Karpas-422 (cell line): ENCODE measurements at places on chromosomes 5 and 9.

GRCh38 chr9:99590840-99591239 is 230.8 kb upstream of the NR4A3 start:
- no peak for DNase-seq

GRCh38 chr9:131960851-131961495 is 118.7 kb downstream of the MED27 start:
- DNase-seq: no peak

DNA sequence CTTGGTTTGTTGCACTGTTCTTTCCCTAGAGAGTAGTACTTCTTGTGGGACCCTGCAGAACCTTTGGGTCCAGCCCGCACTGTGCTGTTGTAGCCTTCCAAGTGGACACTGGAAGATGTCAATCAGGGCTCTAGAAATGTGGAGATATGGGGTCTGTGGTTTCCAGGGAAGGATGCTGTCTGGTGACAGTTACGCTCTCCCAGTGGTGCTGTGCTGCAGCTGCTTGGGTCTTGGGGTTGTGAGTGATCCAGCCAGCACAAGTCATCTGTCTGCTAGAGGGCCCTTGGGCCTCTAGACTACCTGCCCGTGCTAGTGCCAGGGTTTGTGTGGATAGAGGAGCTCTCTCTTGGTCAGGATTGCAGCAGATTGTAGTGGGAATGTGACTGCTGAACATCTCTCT is 484.5 kb downstream of the DMAC1 start:
- DNase-seq: no peak

DNA sequence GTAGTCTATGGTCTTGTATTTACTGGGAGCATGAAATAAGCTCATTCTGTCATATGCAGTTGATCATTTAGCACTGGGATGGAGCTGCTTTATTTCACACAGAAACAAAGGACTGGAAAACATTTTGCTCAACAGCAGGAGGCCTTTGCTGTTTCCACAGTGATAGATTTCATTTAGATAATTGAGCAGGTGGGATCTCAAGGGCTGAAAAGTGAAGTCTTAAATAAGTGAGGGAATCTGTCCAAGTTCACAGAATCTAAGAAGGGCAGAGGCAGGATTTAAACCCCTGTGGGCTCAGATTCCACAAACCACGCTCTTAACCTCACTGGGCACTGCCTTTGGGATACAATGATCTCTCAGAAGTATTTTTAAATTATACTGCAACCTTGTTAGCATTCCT is 47.8 kb downstream of the PRLR start:
- no peak for DNase-seq

GRCh38 chr5:33367416-33367815 is 73.3 kb upstream of the TARS1 start:
- DNase-seq: no peak

GRCh38 chr9:134965411-134965810 is 47.7 kb upstream of the FCN1 start:
- no peak for DNase-seq

GRCh38 chr9:133121915-133122550 is 993 bp upstream of the RALGDS start:
- DNase-seq: no peak

DNA sequence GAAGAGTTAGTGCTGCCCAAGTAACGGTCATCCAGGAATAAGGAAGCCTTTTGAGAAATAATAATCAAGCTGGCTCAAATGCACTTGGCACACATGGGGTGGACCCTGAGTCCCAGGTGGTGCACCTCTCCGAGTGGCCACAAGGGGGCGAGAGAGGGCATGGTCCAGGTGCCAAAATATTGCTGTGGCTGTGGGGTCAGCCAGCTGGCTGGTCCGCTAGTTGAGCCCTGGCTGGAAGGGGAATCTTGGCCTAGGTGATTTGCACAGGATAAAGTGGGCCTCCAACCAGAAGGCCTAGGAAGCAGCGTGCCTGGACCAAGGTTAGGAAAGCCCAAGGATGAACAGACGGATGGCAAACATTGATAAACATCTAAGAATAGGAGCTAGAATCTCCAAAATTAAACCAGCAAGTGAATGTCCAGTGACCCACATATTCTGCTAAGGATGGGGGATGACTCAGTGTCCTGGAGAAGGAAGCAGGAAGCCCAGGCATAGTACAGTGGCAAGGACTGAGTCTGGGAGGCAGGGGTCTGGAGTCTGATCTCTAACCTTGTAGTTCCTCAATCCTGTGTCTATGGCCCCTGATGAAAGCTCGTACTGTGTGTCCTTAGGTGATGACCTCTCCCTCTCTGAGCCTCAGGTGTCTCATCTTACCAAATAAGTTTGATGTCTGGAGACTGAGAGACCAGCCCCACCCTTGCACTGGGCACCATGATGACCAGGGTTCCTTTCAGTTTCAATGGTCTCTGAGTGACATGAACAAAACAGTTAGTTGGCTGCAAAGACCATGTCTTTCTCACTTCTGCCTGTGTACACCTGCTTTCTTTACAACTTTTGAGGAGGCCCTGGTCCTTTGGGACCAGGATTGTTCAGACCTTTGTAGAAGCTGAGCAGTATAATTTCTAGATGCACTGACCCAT is 19.2 kb upstream of the SHB start:
- DNase-seq: peak; percentile 87

DNA sequence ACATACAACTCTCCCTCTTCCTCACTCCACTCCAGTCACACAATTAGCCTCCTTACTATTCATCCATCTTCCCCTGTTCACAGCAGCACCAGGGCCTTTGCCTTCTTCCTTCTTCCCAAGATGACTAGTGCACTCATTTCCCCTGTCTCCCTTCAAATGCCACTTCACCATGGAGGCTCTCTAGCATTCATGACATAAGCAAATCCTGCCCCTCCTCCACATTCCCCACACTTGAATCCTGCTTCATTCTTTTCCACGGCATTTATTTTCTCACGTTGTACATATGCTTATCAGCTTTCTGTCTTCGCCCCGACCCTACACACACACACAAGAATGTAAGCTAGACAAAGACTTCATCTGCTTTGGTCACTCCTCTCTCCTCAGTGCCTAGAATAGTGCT is 133.3 kb downstream of the CDK5RAP2 start:
- DNase-seq: no peak

GRCh38 chr5:142072488-142072887 is 36.1 kb upstream of the NDFIP1 start:
- DNase-seq: no peak

GRCh38 chr5:113031104-113031503 is 54.5 kb downstream of the DCP2 start:
- DNase-seq: no peak

GRCh38 chr9:135909371-135909770 is 2.0 kb upstream of the CAMSAP1 start:
- DNase-seq: no peak

DNA sequence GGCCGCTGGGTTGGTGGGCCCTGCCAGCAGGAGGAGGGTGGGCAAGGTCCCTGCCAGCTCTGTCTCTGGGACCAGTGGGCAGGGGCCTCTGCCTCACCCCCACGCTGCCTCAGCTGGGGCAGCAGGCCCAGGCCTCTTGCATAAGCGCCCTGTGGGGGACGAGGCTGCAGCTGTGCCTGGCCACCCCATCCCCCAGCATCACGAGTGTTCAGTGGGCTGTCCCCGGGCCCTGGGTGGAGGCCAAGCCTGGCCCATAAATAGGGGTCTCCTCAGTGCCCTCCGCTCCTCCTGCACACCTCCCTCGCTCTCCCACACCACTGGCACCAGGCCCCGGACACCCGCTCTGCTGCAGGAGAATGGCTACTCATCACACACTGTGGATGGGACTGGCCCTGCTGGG is at the start of gene PTGDS:
PTGDS (plus strand) TSS at position 282 of the 400 bp plus-strand sequence; CDS start at position 357, 75 bp downstream.
- DNase-seq: no peak

DNA sequence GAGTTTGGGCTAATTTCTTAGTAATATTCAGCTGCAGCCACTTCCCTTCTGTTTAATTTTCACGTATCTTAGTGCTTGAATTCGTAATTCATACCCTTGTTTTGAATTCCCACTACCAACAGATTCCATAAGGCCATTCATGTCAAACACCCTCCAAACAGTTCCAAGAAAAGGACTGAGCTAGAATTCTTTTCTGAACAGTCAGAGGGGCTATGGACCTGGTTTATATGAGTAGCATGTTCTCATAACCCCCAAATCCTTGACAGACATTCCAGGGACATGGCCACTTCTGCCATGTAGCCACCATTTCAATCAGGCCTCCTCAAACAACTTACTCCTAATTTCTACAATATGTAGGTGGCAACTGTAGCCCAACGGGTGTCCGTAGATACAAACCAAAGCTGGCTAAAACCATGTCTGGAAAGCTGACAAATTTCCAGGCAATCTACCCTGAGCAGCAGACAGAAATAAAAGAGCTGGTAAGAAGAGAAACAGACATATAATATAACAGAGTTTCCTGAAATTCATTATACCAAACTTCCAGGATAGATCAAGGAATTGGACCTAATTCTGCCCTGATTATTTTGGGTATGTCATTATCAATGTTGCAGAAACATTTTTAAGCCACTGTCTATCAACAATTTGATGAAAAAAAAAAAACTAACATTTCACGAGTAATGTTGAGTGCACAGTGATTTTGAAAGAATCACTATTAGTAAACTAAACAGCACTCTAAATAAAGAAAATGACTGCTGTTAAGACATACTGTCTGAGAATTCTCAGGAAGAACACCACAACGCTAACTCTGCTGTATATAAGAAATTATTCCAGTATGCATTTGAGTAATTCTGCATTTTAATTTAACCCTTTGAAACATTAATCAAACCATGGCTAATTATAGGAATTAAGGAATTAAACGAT is 40.7 kb downstream of the EBF1 start:
- no peak for DNase-seq

GRCh38 chr9:121782514-121783110 is 131.2 kb downstream of the DAB2IP start:
- DNase-seq: no peak

- no peak for DNase-seq
Measured at GRCh38 chr5:16894236-16895057, 41.6 kb downstream of the MYO10 start.

DNA sequence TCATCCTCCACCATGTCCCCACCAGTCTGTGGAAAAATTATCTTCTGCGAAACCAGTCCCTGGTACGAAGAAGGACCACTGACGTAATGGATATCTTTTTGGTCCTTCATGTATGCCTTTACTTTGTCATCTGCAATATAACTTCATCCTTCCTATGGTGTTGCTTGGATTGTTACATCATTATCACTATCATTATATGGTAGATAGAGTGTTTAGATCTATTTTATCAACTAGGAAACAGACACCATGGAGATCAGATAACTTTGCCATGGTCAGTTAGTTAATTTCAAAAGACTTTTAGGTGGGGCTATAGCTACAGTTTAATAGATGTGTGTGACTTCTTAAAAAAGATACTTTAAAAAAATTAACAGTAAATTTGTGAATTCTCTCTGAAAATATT is 23.8 kb upstream of the CAMLG start:
- no peak for DNase-seq

DNA sequence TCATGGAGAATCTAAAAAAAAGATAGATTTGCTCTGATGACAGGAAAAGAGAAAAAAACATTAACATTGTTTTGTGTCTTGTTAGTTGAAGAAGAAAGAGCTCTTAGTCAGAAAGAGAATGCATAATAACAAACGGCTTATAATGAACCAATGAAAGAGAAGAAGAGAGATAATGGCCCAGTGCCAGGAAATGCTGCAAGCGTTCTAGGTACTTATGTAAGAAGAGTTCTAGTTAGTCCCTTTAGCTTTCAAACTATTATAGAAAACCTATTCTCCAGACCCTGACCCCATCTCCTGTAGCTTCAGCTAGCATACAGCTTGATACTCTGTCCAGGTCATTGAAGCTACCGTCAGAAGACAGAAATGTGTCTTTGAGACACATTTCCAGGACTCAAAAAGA is 70.2 kb downstream of the FBXL17 start:
- DNase-seq: no peak

GRCh38 chr9:124214596-124215367 is 43.0 kb upstream of the NEK6 start:
- DNase-seq: no peak

DNA sequence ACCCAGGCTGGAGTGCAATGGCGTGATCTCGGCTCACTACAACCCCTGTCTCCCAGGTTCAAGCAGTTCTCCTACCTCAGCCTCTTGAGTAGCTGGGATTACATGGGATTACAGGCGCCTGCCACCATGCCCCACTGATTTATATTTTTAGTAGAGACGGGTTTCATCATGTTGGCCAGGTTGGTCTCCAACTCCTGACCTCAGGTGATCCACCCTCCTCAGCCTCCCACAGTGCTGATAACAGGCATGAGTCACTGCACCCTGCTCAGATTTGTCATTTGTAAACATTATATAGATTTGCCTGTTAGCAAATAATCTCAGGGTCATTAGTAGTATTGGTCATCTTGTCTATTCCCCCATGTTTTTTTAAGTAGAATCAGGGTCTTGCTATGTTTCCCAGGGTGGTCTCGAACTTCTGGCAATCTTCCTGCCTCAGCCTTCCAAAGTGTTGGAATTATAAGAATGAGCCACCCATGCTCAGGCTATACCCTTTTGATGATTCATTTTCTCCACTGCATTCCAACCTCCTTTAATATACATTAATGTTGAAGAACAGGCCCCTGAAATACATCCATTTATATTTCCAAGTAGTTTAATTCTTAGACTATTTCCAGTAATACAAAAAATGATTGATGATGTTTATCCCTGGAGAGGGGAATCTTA is 17.3 kb downstream of the CENPH start:
- DNase-seq: no peak

DNA sequence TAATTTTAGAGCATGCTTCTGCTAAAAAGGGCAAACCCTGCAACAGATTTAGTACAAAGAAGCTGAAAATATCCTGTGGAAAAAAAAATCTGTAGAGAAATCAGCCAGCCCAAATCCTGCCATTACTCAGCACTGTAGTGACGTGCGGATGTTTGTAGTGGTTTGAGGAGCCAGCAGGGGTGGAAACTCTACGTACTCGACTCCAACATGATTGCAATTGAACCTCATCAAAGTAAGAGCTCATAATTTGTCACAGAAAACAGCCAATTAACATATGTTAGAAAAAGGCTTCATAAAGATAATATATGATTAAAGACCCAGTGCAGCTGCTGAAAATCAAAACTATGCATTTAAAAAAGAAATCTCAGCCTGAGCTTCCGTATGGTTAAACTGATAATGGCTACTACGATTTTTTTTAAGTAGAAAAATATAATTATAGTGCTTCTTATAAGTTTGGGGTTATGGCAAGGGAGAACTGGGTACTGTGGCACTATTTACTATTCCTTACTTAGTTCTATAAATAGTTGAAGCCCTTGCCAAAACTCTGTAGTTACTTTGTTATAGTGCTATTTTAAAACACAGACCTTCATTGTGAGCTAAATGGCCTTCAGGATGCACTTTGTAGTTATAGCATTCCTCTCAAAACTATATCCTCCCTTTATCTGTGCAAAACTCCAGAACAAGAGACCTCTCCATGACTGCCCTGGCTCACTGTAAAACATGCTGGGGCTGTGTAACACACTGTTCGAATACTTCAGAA is 49.4 kb downstream of the MEF2C start:
- peak; percentile 87 for DNase-seq

DNA sequence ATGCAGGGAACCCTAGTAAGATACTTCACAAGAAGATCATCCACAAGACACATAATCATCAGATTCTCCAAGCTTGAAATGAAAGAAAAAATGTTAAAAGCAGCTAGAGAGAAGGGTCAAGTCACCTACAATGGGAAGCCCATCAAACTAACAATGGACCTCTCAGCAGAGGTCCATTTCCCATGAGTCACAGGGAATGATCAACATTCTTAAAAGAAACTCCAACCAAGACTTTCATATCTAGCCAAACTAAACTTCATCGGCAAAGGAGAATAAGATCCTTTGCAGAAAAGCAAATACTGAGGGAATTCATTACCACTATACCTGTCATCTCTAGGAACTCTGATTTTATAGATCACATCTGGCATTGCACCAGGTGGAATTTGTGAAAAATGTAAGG is 52.9 kb upstream of the SPATA31E1 start:
- DNase-seq: no peak

GRCh38 chr9:1473956-1474634 is 423.9 kb downstream of the DMRT2 start:
- no peak for DNase-seq
